Activated T-cell treated with anti-CD3 and anti-CD28 coated beads for 48 hours (primary cell): ENCODE measurements at places on chromosomes 13 and 19.

GRCh38 chr19:47381653-47382279 is 32.7 kb downstream of the DHX34 start:
- DNase-seq: no peak

- no peak for DNase-seq
These were observed 23.4 kb upstream of the GATAD2A start for GRCh38 chr19:19382118-19382517.

- no peak for DNase-seq
These were observed 49.6 kb downstream of the THSD1 start for GRCh38 chr13:52356327-52356726.

- no peak for DNase-seq
These were observed 14.4 kb downstream of the CCDC124 start for GRCh38 chr19:17946965-17947784.

- no peak for DNase-seq
These were observed 8.2 kb downstream of the ADGRE2 start for GRCh38 chr19:14770136-14770535.

GRCh38 chr19:54458648-54459281 is 4.8 kb downstream of the LENG9 start:
- DNase-seq: no peak

GRCh38 chr13:111114362-111115060 is 599 bp upstream of the ARHGEF7 start:
- no peak for DNase-seq

DNA sequence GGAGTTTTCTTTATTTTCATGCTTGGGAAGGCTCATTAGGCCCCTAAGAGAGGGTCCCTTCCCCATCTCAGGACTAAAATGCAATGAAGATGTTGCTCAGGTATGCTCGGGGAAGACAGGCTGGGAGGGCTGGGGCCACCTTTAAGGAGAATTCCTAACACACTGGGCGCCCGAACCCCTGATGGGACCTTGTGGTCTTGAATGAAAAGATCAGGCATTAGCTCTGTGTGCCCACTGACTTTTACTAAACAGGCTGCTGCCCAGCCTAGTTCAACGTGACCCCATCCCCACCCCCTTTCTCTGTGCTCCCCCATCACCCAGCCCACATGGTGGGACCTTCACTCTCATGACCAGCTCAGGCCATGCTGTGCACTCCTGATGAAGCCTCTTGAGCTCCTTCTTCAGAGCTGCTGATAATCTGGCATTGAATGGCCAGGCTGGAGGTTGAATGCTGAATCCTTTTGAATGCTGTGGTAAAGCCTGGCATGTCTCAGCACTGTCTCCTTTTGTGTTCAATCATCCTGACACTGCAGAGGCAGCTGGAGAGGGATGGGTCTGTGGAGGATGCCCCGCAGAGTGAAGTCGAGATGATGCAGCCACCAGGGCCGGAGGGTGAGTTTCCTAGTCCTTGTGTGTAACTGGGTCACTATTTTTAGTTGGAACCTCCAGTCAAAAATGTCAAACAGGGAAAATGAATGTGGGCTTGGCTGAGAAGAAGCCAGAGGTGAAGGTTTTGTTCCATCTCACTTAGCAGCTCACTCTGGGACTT is 209.1 kb downstream of the UQCRFS1 start:
- no peak for DNase-seq

- no peak for DNase-seq
These were observed 78.8 kb downstream of the CRYL1 start for GRCh38 chr13:20446900-20447299.

DNA sequence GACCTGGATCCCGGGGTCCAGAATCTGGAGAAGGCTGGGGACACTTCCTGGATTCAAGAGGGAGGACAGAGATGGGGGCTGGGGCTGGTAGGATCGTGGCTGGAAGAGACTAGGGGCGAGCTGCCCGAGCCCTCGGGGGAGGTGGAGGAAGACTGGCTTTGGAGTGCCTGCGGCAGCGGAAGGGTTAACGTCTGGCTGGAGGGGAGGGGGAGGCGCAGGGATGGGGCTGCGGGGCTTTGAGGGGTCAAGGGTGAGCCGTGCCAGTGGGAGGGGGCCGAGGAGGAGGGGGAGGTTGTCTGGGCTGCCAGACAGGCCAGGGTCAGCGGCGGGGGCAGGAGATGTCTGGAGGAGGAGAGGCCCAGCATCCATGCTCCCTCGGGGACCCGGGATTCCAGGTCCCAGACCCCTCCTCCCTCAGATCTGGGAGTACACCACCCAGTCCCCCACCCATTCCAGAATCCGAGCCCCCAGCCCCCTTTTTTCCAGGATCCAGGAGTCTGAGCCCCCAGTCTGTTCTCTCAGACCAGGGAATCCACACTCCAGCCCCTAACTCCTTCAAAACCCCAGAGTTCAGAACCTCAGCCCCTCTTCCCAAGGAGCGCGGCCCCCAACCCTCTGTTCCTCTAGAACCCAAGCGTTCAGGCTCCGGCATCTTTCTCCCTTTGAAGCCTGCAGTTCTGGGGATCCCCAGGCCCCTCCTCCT is 3.2 kb upstream of the SPACA6 start:
- DNase-seq: no peak

GRCh38 chr19:15758379-15758778 is 20.6 kb downstream of the OR10H3 start:
- no peak for DNase-seq

DNA sequence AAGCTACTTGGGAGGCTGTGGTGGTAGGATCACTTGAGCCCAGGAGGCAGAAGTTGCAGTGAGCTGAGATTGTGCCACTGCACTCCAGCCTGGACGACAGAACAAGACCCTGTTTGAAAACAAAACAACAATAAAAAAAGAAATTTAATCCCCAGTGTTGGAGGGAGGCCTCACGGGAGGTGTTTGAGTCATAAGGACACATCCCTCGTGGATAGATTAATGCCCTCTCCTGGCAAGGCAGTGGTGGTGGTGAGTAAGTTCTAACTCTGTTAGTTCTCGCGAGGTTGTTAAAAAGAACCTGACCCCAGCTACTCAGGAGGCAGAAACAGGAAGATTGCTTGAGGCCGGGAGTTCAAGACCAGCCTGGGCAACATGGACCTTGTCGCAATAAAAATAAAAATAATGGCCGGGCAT is 27.6 kb upstream of the SIN3B start:
- DNase-seq: no peak

- DNase-seq: no peak
These were observed at the start of gene PNMA8A for GRCh38 chr19:46471116-46471733. PNMA8A (minus strand) TSS chr19:46471563; CDS start chr19:46471035, 528 bp downstream.

GRCh38 chr13:101382701-101383100 is 33.6 kb downstream of the NALCN start:
- no peak for DNase-seq

GRCh38 chr19:29625186-29625651 is 19.1 kb downstream of the POP4 start:
- DNase-seq: no peak

GRCh38 chr13:37685206-37685605 is 86.6 kb upstream of the POSTN start:
- no peak for DNase-seq

DNA sequence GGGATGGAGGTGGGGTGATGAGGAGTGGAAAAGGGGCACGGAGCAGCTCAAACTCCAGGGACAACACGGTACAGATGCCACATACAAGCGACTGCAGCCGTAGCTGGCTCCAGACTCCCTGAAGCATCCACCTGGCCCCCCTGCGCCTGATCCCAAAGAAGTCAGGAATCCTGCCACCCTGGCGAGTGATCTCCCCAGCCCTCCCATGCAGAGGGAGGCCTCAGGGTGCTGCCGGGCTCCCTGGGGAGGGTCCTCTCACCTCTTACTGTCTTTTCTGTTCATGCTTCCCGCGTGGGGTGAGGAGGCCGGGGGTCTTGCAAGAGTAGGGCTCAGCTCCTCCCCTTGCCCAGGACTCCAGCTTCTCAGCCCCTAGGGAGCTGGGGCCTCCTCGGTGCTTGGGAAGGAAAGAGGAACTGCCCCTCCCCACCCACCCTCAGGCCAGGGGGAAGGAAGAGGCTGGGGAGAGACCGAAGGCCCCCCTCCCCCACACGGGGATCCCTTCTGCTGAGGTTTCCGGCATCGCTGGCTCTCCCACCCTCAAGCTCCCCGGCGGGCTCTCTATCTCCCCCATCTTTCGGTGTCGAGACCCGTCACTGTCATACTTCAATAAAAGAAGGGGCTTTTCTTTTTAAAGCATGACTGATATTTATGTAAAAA is at the start of gene RASGRP4:
Gene RASGRP4 (minus strand): TSS at position 410 of the 657 bp plus-strand sequence. CDS start 128 bp downstream, at position 282.
- peak; percentile 53 for DNase-seq

GRCh38 chr13:51068501-51068900 is 42.6 kb downstream of the C13orf42 start:
- DNase-seq: no peak

GRCh38 chr13:102945886-102946285 is 100.1 kb downstream of the ERCC5 start:
- DNase-seq: no peak
